ENCODE measurements at places on chromosomes 5 and 9.
A peak's percentile ranks its signal among the peaks of the same experiment; 100 is the strongest.

DNA sequence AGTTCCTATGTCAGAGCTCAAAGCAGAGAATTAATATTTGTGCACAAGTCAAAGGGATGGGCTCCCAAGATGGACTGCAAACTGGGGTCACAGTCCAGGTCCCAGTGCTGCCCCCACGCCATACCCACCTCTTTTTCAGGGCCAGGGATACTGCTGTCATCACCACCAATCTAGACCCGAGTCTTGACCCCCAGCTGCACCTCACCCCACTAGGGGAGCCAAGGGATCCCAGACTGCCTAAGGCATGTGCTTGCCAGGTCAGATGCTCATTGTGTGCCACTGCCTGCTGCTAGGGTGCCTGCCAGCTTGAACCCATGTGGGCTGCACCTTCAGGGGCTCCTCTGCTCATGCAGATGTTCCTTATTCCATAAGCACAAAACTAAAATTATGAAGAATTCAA is 215.6 kb upstream of the NREP start:
- no peak for DNase-seq

- no peak for DNase-seq
These were observed 377.3 kb downstream of the KIAA0825 start for GRCh38 chr5:94240993-94241651.

GRCh38 chr5:69516769-69517168 is 24.2 kb downstream of the OCLN start:
- no peak for DNase-seq

- DNase-seq: no peak
These were observed 39.8 kb upstream of the SLC24A2 start for GRCh38 chr9:19828576-19829109.

GRCh38 chr5:17269201-17269600 is 51.8 kb downstream of the BASP1 start:
- no peak for DNase-seq

- DNase-seq: peak; percentile 3
These were observed at the start of gene PTGS1 for GRCh38 chr9:122370869-122371755. Gene PTGS1 (plus strand): TSS chr9:122371024. CDS start chr9:122371085, 61 bp downstream.

DNA sequence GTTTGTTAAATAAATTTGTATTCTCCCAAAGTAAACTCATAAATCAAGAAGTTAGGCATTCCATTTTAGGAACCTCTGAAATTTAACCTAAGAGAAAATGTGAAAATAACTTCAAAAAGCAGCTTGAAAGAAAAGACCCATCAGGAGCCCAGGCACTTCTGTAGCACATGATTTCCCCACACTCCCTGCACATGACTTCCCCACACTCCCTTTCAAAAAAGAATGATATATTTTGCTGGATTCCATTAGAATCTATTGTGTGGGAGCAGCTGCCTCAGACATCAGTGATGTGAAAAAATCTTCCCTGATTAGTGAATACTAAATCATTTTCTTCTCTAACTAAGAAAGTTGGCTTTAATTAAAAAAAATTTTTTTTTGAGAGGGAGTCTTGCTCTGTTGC is 83.3 kb downstream of the GLDC start:
- no peak for DNase-seq

DNA sequence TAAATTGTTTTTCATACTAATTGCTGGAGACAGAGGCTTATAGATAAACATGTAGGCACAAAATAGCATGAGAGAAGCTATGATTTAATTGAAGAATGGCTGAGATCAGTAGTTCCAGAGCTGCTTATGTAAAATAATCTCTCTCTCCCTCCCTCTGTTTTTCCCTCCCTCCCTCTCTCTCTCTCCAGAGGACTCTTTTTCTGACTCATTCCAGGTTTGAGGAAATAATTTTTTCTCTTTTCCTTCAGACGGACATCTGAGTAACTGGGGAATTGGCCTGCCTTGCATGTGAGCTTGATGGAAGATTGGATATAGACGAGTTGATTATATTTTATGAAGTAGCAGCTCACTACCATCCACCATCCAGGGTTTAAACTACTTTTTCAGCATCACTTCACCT is 35.5 kb downstream of the KCTD16 start:
- no peak for DNase-seq

- no peak for DNase-seq
These were observed 382.5 kb downstream of the KCNN2 start for GRCh38 chr5:114744406-114744805.

DNA sequence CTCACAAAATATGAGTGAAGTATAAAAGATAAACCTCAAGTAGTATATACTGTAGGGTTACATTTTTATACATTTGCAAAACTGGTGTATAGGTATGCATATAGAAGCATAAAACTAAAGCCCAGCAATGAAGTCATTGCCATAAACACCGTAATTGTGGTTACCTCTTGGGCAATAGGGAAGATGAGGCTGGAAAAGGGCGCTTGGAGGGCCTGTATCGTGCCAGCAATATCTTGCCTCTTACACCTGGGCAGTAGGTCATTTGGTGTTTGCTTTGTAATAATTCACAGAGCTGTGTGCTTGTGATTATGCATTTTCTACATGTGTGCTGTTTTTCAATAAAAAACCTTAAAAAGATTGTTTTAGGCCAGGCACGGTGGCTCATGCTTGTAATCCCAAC is 45.2 kb downstream of the KDM4C start:
- no peak for DNase-seq

- DNase-seq: no peak
These were observed 159.9 kb downstream of the TAF11L14 start for GRCh38 chr5:17794201-17794600.

GRCh38 chr5:18050776-18051175 is 416.5 kb downstream of the TAF11L14 start:
- no peak for DNase-seq

DNA sequence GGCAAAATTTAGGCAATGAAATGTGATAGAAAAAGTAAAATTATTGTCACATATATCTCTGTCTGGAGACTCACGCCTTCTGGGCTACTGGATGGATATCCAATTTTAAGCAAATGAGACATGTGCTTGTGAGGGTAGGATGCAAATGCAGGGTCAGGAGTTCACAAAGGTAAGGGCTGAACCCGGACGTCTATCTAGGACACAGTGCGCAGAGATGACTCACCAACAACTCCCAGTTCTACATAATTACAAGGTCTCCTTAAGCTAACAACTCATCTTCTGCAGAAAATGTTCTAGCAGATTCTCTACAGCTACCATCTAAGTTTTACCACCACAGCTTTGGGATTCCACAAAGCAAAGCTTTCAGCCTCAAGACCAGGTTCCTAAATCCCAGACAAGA is 160.5 kb downstream of the ENTREP1 start:
- no peak for DNase-seq

GRCh38 chr9:127166651-127167524 is 44.5 kb upstream of the ANGPTL2 start:
- DNase-seq: no peak

DNA sequence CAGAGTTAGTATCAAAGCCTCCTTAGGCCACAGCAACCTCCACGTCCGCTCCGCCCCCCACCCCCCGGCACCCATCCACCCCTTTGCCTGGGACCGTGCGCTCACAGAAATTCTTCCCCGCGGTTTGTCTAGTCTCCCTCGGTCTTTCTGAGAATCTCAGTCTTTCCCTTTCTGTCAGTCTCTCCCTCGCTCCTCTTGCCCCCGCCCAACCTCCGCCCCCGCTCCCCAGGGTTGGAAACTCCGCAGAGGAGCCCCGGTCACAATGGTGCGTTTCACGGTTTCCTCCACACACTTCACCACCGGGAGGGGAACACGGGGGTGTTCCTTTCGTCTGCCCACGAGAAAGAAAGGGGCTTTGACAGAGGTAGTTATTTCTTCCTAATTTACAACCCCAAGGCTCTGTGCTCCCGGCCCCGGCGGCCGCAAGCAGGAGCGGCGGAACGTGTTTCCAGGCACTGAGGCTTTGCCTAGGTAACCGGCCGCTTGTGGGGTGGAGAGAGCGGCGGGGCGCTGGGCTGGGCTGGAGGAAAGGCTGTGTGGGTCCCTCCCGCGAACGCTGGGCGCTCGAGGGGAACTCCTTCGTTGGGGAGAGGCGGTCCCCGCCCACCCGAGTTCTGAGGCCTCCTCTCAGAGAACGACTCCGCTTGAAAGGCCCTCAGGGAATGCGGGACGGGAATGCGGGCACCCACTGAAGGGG is 2.1 kb downstream of the NR4A3 start:
- peak; percentile 32 for DNase-seq

GRCh38 chr5:23675456-23675855 is 168.0 kb downstream of the PRDM9 start:
- no peak for DNase-seq

GRCh38 chr9:105647595-105648349 is 14.5 kb upstream of the TAL2 start:
- DNase-seq: no peak
